Cortex of kidney (tissue), 1 donor: ENCODE measurements at places on chromosomes 11 and 22.

DNA sequence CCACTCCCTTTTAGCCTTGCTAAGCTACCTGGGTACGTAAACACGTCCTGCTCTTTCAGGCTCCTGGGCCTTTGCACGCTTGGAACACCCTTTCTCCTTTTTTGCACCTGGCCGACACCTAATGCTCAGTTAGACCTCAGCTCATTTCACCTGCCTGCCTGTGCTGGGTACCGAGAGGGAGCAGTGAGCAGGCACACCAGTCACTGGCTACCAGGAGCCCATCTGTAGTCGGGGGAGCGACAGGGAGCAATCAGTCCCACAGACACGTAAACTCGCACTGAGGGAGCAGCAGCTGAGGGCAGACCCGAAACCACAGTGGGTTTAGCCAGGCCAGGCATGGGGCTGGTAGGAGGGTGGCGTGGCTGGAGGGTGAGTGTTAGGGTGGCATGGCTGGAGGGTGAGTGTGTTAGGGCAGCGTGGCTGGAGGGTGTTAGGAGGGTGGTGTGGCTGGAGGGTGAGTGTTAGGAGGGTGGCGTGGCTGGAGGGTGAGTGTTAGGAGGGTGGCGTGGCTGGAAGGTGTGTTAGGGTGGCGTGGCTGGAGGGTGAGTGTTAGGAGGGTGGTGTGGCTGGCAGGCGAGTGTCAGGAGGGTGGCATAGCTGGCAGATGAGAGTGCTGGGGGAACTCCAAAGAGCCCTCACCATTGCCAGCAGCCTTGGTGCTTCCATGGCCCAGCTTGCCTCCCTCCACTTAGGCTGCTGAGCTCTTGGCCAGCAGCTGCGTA is 6.4 kb upstream of the GTSE1 start:
- no peak for DNase-seq

- no peak for DNase-seq
Measured at GRCh38 chr22:25327018-25327755, 107.7 kb downstream of the CRYBB2 start.

DNA sequence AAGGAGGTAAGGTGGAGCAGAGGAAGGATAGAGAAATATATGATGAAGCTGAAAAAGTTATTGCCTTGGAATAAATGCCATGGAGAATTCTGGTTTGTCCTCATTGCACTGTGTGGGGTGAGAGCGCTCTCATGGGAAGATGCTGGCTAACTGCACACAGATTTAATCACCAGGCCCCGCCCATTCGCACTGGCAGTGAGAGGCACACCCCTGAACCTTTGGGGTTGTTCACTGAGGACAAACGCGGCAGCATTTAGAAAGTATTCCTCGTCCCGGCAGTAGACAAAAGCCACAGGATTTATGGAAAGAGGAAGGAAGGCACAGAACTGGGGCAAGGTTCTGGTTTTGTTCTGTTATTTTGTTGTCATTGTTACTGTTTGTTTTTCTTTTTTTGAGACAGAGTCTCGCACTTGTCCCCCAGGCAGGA is 70.2 kb downstream of the MED15 start:
- no peak for DNase-seq

- DNase-seq: no peak
Measured at GRCh38 chr11:12126344-12127019, 16.1 kb downstream of the MICAL2 start.

DNA sequence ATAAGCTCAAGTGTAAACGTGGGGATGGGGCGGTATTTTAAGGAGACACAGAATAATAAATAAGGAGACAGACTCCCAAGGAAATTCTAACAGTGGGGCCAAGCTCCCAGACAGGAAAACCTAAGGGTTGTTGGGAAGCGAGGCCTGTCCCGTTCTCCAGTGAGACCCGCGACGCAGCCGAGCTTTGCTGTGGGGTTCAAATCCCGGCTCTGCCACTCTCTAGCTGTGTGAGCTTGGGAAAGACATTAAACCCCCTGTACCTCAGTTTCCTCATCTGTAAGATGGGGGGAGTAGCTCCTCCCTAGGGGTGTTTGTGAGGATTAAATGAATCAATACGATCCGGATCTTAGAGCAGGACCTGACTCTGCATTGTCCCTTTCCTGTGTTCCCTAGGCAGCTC is 106.8 kb downstream of the TRIM29 start:
- no peak for DNase-seq

DNA sequence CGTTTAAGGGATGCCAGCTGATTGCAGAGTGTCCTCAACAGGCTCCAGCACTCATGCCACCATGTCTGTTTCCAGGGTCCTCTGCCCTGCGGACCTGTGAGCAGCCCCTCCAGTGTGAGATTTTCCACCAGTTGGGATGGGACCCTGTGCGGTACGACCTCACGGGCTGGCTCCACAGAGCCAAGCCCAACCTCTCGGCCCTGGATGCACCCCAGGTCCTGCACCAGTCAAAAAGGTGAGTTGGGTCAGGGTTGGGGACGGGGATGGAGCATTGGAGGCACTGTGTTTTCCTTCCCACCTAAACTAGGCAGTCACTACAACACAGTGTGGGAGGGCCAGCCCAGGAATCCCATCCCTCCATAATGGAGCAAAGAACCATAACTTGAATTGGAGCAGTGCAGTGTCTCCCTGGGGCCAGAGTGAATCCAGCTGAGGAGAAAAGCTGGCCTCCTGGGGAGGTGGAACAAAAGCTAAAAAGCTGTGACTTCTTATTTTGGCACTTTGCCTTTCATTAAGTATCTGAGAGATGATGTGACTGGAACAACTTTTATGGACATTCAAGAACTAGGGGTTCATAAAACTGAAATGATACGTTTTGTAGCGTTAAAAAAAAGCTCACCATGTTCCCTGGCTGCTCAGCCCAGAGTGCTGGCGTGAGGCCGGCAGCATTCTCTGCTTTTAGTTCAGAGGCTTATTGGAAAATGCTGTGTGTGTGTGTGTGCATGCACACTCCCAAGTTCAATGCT is 101.8 kb downstream of the MYO18B start:
- DNase-seq: no peak

- DNase-seq: no peak
Measured at GRCh38 chr11:81135570-81135969, 1598.1 kb downstream of the FAM181B start.

DNA sequence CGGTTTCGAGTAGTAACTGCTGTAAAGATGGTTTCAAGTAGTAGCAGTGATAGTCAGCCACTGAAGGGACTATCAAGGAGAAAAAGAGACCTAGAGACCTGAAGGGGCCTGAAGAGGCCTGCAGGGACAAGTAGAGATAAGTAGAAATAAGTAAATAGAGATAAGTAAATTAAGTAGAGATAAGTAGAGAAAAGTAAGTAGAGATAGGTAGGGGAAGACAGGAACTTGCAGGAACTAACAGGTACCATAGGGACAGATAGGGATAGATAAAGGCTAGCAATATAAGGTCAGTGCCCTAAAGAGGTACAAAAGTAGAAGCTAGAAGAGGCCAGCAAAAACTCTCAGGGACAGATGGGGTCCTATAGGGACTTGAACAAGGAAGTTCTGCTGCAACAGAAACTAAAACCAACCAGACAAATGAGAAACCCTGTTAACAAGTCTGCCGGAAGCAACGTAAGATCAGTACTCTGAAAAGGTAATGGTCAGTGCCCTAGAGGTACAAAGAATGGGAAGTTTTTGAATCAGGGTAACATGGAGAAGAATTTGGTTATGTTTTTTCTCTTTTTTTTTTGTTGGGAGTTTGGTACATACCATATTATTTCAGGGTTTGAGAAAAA is 9.6 kb upstream of the SC5D start:
- DNase-seq: no peak

- DNase-seq: no peak
Measured at GRCh38 chr11:103806130-103806895, 230.1 kb upstream of the DDI1 start.

GRCh38 chr11:86687185-86687778 is 14.9 kb upstream of the ME3 start:
- no peak for DNase-seq

DNA sequence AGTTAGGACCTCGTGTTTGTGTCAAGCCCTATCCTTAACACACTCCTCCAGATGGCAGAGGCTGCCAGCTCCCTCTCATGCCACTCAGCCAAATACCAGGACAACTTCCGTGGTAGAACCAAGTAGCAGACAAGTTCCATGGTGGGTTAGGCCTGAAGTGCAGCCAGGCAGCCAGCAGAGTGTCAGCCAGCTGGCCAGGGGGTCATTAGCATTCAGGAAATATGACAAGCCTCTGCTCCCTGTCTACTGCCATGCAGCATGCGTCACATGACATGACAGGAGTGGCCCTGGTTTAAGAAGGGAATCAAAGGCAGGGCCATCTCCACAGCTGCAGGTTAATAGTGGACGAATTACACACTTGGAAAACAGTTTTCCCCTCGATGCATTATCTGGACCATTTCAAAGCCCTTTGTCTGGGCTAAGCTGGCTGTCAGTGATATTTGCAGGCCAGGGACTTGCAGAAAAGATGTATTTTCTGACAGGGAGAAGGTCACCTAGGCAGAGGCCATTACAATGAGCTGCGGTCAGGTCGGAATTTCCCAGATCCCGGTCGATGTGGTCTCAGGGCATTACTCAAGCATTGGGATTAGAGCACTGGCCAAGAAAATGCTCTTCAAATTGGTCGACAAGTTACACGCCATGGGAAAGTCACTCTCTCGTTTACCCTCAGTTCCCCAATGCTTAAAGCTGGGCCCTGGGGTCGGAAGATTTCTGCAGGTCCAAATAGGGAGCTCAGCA is 461.7 kb upstream of the CADM1 start:
- DNase-seq: no peak

- no peak for DNase-seq
Measured at GRCh38 chr11:17864478-17864941, 129.9 kb downstream of the KCNC1 start.

DNA sequence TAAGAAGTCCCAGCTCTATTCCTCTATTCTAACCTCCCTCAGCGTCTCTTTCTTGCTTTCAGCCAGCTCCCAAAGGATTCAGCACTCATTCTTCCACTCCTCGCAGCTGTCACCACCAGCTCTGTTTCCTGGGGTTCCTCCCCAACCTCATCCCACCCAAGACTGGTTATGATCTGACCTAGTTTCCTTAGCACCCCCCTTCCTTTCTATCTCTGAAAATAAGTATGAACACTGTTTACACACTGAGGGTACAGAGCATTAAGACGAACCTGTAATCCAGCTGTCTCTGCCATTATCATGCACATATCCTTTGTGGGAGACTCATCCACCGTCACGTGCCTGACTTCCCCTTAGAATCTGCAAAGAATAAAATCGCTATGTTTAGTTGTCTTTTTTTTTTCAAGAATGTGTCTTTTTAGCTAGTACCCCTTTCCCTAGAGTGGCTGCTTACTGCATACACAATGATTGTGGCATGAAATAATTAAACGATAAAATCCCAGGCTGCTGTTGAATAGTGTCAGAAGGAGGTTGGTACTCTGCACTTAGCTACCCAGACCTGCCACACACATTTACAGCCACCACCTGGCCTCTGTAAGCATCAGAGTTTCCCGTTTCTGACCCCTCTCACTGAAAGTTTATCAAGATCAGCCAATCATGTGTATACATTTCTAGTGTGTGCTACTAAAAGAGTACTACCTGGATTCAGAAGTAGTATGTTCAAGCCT is 26.9 kb upstream of the CSTF3 start:
- no peak for DNase-seq

DNA sequence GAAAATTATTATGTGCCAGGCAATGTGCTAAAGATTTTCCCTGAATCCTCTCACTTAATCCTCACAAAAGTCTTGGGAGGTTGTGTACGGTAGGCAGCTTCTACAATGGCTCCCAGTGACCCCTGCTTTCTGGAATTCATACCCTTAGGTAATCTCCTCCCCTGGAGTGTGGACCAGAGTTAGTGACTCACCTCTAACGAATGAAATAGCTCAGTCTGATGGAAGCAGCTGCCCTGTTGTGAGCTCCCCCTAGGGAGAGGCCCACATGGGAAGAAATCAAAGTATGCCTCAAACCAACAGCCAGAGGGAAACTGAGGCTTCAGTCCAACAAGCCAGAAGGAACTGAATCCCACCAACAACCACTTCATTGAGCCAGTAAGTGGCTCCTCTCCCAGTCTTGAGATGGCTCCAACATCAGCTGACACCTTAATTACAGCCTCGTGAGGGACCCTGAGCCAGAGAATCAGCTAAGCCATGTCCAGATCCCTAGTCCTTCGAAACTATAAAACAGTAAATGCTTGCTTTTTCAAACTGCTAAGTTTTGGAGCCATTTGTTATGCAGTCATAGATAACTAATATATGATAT is 98.9 kb upstream of the ISX start:
- no peak for DNase-seq
